ENCODE measurements at places on chromosomes 4 and X.

GRCh38 chrX:151393514-151393913, 3.5 kb upstream of the VMA21 start:
- peak; percentile 10 for DNase-seq

DNA sequence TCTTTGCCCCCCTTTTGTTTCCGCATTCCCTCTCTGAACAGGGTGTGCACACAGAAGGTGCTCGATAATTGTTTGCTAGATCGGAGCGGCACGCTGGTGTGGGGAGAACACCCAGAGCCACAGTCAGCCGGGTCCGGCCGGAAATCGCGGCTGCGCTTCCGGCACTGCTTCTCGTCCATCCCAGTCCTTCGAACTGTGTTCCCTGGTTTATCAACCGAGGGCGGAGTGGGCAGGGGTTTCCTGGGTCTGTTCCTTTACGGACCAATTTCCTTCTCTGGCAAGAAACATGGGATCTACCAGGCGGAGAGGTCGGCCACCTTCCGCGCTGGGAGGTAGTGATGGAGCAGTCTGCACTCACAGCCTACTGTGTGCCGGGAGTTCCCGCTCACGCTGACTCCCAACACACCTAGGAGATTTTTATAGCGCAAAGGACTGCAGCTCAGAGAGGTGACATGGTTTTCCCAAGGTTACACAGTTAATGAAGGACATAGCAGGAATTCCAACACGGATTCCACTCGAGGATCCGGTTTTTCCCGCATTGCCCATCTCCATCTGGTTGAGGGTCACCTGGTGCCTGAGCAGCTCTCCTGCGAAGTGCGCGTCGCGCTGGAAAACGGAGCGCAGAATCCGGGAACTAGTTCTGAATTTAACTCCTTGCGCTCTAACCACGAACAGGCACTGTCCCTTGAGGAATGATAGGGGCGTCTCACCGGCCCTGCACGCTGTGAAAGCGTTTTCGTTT, 6.8 kb downstream of the MSX1 start:
- no peak for DNase-seq

GRCh38 chrX:45903781-45904201, 641.4 kb downstream of the ZNF674 start:
- DNase-seq = peak; percentile 1

GRCh38 chr4:176805155-176805554, 12.4 kb upstream of the VEGFC start:
- no peak for DNase-seq

- DNase-seq = no peak
Observed at GRCh38 chr4:115664285-115664684, 550.9 kb upstream of the NDST4 start.

- DNase-seq = no peak
Observed at GRCh38 chr4:94462572-94462971, 10.8 kb downstream of the PDLIM5 start.

GRCh38 chr4:40482985-40483647, 146.5 kb downstream of the RBM47 start:
- peak; percentile 39 for DNase-seq

DNA sequence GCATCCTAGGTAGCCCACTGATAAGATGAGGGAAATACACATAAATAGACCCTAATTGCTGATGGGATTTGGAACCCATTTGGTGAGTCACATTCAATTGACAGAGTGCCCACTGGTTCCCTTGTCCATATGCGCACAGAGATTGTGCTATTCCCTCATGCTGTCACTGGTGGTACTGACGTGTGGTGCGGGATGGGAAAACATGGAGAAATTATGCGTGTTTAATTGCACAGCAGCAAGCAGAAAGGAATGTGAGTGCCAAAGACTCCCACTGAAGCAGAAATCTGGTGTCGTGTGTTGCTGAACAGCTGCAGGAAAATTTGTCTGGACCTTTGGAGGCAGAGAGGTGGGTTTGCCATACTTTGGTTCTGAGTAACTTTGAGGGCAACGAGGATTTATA, 92.2 kb downstream of the NHSL2 start:
- no peak for DNase-seq

DNA sequence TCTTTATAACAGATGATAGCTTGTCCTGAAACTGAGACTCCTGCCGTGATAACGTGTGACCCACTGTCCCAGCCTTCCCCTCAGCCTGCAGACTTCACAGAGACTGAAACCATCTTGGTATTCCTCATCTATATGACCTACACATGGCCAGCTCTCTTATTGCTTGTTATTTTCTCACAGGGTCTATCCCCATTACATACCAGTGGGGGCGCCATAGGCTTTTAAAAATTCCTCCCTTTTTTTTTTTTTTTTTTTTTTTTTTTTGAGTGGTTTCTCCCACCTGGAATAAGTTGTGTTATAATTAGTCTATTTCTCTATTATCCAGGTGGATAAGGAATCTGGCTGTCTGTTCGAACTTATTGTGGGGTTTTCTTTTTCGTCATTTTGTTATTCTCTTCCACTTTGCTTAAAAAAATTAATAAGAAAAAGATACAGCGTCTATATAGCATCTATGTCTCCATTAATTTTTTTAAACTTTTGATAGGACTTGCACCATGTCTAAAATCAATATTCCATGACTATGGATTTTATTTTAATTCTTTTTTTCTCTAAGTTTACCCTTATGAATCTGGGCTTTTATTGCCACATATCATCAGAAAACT, 47.2 kb downstream of the GYG2 start:
- DNase-seq = no peak

DNA sequence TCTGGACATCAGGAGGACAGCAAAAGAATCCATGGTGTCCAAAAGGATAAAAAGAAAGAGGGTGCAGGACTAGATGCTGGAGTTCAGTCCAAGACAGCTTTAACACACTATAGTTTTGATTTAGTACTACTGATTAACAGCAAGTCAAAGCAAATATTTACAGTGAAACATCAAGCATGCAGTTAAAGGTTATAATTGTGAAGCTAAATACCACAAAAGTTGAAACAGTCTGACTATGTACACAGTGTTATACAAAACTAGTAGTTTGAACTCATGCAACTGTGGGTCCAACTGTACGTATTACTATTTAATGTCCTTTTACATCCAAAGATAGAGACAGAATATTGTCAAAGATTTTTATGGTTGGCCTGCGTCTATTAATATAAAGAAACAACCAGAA, 57.6 kb downstream of the CHIC2 start:
- peak; percentile 34 for DNase-seq

DNA sequence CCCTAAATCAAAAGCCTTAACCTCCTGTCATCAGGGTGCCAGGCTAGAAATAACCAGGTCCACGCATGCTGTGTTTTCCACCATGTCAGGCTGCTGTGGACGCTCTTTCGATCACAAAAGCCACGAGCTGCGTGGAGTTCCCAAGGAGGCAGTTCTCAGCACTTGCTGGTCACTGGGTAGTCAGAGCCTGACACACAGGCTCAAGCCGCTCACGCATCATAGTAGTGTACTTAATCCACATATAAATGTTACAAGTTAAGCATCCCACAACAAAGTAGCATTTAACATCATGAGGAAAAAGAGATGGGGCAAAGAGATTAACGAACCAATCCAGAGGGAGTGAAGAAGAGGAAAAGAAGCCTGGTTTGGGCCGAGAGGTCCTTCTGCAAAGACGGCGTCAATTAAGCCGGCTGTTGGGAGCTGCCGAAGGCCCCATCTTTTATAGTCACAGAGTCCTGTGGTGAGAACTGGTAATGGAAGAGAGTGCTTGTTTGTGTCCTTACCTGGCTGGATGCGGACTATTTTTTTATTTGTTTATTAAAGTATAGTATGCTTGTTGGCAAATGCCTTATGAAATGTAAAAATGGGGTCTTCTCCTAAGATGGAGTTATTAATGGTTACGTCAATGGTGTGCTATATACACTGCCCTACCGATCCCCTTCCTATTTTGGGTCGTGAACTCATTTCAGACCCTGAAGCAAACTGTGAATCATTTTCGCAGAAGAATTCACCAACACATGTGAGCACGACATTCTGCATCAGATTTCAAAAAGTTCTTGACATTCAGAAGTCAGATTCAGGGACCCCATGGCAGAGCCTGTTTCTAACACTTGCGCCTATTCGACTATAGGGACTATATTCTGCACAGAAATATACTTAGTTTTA, 675 bp downstream of the PRIMPOL start:
- DNase-seq = no peak

DNA sequence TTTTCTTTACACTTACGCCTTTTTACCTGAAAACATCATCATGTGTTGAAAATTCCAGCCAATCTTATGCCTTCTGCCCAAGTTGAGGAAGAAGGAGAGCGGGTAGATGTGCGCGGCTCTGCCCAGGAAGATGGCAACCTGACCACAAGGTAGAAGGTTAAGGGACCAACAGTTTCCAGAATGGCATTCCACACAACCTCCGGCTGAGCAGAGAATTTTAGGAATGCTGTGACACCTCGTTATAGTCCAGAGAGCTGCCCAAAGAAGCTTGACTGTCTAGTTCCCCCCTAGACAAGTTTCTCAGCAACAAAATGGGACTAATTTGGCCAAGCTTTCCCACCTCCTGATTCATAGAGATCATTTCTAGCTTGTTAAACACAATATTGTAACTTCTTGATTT, 75.1 kb downstream of the CHST7 start:
- no peak for DNase-seq

GRCh38 chr4:2795893-2796848, 3.3 kb downstream of the SH3BP2 start:
- no peak for DNase-seq

DNA sequence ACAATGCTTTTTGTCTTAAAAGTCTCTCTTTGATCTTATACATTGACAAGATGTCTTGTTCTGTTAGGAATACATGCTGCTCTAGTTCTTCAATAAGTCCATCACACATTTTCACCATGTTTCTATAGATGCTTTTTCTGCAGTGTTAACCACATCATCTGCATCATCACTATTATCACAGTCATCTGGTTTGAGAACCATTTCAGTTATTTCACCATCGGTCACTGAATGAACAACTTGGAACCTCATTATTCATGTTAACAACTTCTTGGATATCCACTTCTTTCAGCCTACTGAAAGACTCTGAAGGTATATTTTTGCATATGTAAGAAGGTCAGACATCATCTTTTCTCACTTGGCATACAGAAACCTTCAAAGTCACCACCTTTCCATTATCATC, 975.2 kb downstream of the STIM2 start:
- DNase-seq = no peak

DNA sequence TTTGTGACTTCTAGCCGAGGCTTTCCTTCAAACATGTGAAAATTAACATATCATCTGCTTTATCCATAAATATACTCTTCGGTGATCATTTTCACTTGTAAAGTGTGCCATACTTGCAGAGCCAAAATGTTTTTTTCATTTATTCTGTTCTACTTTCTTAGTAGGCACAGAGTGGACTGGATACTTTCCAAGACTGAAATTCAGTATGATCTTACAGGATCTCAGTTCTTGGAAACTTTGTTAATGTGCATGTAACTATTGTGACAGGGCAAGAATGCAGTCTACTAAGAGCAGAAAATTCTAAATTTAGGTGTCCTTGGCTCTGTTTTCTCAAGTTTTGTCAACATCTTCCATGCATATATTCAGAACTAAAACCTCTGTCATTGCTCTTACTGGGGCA, 284.9 kb downstream of the TEX13A start:
- no peak for DNase-seq

- DNase-seq = no peak
Observed at GRCh38 chr4:2250357-2251072, 8.6 kb upstream of the HAUS3 start.

DNA sequence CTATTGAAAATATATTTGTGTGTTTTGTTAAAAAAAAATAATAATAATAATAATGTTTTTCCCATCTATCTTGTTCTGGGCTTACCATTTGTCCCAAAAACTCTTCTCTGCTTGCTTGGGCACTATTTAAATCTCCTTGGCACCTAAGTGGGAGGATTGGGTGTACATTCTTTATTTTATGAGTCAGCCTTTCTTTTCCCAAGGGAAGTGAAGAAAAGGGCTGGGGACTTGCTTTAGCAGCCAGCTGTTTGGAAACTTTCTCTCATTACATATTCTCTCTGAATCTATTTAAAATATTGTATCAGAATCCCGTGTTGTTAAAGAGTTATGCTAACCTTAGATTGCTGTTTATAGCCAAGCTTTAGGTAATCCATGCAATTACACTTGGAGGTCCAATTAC, 2332.4 kb downstream of the ARAP2 start:
- no peak for DNase-seq

DNA sequence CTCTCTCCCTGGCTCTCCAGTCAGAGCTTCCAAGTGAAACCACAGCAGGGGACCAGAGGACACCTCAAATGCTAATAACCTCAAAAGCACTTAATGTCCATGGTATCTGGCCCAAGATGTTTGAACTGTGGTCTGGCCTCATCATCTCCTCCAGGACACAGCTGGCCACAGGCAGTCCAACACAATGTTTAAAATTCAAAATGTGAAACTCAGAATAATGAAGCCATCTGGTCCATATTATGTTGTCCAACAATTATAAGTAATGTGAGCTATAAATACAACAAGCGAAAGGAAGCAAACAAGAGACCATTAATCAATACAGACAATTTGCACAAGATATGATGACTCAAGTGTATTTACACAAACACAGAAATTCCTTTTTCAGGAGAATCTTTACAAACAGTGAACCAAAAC, 90.7 kb upstream of the S100G start:
- no peak for DNase-seq

DNA sequence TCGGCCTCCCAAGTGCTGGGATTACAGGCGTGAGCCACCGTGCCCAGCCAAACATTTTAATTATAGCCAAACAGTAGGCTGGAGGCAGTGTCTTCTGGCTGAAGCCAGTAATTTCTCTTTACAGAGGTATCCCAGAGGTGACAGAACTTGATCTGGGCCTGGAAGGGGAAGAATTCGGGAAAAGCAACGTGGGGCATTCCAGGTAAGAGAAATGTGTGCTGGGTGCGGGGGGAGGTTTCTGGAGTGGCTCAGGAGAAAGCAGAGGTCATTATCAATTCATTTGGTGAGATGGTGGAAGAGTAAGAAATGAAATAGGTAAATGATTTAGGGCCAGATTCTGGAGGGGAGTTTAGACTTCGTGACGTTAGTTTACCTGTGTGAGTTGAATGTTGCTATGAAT, 2.4 kb downstream of the PRIMPOL start:
- DNase-seq = no peak

- DNase-seq = no peak
Observed at GRCh38 chr4:180618396-180618795, 1624.8 kb upstream of the TENM3 start.

GRCh38 chrX:148269513-148269912, 230.9 kb upstream of the AFF2 start:
- no peak for DNase-seq

- no peak for DNase-seq
Observed at GRCh38 chr4:97582890-97583289, 560.4 kb downstream of the STPG2 start.

DNA sequence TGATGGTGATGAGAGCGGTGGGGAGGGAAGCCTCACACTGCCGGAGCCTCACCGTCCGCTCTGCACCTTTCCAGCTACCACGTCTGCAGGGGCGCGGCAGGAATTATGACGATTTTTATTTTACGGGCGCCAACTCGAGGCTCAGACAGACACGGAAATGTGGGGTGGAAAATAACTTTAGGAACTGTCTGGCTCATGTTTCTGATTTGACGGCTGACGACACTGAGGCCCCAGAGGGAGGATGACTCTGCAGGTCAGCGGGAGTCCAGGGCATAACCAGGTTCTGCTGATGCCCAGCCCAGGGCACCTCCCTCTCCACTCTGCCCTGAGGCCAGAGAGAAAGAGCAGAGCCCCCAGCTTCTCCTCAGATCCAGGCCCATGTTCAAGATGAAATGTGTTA, 43.9 kb downstream of the C4orf50 start:
- DNase-seq = no peak
